ENCODE measurements at places on chromosomes 5 and 9.

GRCh38 chr9:77521091-77521490 is 127.0 kb downstream of the GNA14 start:
- DNase-seq, result no peak

DNA sequence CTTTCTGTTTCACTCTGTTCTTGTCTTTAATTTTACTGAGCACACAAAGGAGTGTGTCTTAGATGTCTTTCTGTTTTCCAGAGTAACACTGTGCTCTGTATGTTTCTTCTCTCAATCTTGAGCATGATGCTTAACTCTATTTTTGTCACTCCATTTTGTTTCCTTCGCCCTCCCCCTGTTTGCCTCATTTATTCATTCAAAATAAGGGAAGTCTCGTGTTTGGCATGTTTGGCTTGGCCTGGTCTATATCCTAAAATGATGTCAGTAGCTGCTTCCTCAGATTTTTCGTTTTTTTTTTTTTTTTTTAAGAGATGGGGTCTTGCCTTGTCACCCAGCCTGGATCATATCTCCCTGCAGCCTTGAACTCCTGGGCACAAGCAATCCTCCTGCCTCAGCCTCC is 22.0 kb downstream of the ZNF618 start:
- no peak for DNase-seq

GRCh38 chr9:28750136-28750535 is 1176.9 kb upstream of the C9orf72 start:
- DNase-seq, result no peak

GRCh38 chr5:132768485-132768868 is 8.6 kb downstream of the SEPTIN8 start:
- no peak for DNase-seq

GRCh38 chr5:132666310-132667123 is 7.3 kb upstream of the IL4 start:
- DNase-seq, result no peak

DNA sequence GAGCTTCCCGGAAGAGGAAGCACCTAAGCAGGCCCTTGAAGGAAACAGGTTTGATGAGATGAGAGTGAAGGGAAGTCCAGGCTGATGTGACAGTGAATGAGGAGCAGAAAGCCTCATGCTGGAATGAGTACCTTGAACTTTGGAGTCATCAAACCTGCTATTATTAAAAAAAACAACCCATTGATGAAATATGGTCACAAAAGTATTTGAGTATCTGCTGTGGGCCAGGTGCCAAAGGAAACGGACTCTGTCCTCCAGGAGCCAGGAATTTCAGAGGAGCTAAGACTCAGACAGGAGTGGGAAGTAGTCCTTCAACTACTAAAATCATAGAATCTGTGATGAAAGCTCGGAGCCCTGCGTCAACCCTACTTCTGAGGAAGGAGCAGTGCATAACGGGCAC is 11.9 kb downstream of the HAND1 start:
- DNase-seq, result no peak

GRCh38 chr9:68584189-68585033 is 43.7 kb upstream of the TMEM252 start:
- peak; percentile 82 for DNase-seq

DNA sequence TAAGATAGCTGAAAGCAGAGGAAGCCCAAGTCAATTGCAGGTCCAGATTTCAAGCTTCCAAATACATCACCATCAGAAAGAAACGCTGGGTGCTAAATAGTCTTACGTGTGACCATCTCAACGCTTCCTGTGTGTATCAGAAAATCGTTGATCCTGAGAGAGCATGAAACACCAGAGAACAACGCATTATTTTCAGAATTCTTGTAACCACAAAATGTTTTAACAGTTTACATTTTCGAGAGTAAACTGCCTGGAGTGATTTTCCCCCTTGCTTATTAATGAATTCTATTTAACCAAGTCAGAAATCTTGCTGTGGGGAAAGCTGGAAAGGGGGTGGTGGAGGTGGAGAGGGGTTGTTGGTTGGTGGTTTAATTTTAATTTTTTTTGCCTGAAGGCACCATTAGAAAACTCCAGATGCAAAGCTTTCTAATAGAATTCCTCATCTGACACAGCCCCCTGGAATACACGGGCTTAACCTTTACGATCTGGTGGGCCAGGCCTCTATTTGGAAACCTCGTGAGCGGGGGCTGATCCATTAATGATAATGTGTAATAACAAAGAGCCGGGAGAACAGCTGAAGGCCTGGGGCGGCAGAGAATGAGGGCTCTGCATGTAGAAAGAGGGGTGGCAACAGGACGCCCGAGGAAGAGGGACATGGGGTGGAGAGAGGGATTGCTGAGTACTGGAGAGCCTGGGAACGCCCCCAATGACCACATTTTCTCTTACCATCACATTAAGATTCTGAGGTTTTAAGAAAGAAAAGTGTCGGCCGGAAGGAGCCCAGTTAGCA is 124.5 kb upstream of the NFIB start:
- no peak for DNase-seq

DNA sequence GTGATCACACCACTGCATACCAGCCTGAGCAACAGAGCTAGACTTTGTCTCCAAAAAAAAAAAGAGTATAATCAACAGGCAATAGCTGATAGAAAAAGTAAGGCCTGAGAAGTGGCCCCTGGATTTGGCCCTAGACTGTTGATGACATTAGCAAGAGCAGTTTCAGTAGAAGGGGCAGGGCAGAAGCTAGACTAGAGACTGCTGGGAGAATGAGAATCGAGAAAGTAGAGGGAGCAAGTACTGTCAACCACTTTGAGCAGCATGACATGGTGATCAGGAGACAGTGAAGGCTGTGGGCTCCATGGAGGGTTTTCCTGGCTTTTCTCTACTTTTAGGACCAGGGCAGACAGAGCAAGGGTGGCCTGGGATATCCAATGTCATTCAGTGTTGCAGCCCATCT is 34.9 kb upstream of the B4GALT1 start:
- DNase-seq, result no peak

DNA sequence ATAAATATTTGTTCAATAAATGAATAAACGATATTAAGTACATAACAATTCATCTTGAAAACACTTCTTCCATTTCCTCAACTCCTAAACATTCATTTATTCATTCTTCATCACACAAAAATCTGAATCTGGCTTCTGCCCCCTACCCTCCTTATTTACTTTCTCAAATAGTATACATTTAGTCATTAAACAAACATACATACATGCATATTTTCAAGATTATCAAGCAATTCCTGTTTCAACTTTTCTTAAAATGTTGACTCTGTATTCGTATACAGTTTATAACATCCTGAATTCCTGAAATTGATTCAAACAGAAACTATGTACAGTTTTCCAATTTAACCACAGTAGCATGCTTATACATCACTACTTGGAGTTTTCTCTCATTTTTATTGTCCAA is 129.0 kb downstream of the MUSK start:
- no peak for DNase-seq

DNA sequence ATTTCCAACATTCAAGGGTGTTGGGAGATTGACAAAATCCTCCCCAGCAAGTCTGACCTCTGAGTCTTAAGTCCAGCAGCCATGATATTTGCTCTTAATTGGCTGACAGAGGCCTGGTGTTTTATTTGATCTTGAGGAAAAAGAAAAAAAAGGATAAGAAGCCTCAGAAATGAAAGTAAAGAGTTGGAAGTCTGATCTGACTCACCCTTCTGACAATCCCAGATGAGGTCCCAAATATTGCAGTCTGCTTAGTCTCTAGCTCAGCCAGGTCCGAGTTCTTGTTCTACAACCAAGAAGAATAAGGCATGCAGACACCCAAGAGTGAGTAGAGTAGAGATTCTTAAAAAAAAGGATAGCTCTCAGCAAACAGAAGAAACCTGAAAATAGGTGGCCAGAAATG is 632.5 kb upstream of the ST8SIA4 start:
- DNase-seq, result no peak

DNA sequence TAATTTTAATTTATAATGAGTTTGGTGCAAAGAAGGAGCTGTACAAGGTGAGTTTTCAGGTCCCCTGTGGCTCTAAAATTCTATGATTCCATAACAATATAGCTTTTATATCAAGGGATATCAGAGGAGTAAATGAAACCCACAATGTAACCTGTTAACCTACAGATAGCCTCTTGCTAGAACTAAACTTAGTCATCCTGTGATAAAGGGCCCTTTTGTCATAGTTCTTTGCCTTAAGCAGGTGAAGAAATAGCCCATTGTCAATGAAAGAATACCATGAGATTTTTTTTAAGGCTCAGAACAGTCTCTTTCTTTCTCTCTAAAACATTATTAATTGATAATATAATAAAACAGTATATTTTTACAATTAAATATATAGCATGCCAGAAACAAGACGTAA is 127.8 kb downstream of the NFIB start:
- no peak for DNase-seq

GRCh38 chr9:27125030-27125429 is 16.0 kb downstream of the TEK start:
- DNase-seq, result no peak

DNA sequence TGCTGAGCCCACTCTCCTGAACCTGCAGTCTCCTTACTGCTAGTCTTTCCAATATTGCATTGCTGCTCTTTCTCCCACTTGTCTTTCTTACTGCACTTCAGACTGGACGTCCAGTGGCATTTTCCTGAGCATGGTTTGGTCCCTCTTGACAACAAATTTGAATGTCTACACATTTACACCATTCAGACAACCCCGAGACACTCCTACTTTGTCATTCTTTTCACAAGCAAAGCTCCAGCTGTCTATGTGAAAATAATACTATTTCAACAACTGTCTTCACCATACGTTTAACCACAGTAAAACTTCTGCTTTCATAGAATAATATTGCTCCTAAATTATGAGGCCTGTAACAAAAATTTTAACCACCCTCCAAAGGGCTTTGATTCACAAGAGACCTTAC is 10.4 kb upstream of the APTX start:
- DNase-seq, result no peak

DNA sequence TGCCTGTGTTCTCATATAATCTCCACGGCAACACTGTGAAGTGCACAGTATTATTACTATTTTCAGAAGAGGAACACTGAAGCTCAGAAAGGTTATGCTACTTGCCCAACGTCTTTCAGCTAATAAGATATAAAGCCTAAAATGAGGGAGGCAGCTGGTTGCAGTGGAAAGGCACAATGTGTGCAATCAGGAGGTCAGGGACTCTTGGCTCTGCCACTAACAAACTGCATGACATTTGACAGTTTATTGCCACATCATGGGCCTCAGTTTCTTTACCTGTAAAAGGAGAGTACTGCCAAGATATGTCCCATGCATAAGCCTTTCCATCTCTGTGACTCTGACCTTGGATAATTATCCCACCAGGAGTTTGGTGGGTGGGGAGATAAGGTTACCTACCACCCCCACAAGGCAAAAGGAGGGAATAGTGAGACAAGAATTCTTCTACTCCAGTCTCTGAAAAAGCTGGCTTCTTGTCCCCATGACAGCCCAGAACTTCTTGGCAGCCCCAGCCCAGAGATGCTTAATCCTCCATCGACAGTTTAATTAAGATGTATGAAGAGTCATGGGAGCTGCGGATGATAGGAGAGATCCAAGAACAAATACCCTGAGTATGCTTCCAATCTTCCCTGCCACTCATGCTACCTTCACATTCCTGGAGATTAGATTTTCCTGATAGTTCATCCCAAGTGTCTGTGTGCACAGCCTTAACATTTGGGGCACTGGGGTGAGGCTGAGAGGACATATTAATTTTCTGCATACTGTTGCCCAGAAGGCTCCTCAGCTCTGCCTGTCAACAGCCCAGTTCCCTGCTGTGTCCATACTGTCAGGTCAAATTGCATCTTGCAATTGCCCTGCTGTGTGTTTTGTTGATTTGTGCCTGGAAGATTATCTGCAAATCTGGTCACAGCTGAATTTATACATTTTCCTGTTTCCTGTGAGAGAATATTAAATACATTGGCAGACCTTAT is 271.2 kb downstream of the FAM114A2 start:
- DNase-seq, result no peak

- DNase-seq, result no peak
Observed at GRCh38 chr5:134038138-134038537, 33.4 kb upstream of the VDAC1 start.

Measured in CD4-positive, alpha-beta memory T cell (primary cell).